ENCODE measurements at places on chromosomes 4 and X.

GRCh38 chr4:38983787-38984598, 48.2 kb downstream of the TMEM156 start:
- no peak for DNase-seq

DNA sequence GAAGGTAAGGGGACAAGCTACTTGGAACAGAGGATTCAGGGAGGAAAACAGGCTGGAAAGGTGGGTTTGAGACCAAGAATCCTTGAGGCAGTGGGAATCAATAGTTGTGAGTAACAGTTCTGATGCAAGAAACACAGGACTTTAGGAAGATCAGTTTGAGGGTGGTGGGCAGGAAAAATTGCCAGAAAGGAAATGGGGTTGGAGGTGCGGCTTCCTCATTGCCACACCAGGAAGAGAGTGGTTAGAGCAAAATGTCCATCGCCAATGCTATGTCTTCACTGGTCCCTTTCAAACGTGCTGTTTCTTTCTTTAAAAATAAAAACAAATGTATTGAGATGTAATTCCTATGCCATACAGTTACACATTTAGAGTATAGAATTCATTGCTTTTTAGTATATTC, 57.1 kb upstream of the NOCT start:
- no peak for DNase-seq

DNA sequence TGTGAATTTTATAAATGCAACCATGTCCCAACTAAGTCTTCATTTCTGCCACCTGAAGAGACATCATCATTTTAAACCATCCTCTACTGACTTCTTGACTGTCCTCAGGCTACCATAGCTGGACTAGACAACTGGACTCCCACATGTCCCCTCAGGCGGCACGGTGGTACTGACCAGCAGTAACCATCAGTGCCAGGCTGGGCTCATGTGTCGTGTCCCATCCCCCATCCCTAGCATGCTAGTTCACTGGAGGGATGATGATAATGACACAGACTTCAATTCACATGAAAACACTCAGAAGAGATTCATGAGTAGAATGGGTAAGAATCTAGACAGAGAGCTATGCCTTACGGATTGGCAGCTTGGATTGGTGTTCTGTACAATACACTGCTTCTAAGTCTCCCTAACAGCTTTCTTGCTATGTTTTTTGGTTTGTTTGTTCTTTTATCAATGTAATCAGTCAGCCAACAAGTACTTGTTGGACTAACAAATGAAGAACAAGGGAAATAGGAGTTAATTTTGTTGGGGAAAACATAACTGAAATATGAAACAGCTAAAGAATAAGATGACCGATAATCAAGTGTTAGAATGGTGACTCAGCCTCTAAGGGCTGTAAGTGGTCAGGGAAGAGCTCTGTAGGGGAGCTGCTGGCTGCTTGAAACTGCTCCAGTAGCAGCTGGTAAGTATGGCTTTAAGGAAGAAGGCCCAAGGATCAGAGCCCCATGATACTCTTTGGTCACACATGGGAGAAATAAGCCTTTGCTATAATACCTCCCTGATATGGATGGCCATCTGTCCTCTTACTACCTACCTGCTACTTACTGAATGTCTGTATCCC, 10.3 kb downstream of the ZDHHC9 start:
- DNase-seq, result no peak

GRCh38 chr4:30536231-30536630, 183.9 kb upstream of the PCDH7 start:
- no peak for DNase-seq

- DNase-seq, result no peak
Measured at GRCh38 chr4:87375719-87376291, 15.2 kb downstream of the HSD17B11 start.

DNA sequence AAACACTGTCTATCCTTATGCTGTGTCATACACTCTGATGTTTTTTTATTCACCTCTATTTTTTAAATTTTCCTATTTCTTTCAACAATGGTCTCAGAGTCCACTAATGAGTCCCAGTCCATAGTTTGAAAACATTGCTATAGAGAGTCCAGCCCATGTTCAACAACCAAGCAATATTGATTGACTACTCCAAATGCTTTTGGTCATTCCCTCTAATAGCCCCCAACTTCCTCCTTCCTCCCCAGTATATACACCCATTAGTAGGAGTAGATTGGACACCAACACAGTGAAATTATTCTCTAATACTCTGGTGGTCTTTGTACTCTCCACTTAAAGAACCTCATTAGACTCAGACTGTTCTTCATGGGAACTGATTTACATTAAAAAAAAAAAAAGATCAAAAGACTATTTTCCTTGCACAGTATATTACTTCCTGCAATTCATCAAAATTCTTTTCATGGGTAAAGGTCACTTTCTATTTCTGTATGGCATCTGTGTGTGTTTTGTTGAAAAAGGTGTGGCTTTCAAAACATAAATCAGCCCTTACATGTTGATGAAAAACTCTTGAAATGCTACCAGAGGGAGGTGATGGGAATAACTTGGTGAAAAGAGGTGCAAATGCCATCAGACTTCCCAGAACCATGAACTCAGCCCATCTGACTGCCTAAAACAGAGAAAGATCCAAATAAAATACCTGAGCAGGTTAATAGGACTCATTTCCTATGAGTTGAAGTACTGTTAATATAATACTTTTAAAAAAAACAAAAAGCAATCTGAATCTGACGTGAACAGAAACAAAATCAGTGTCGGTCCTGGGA, 250.3 kb upstream of the KLF3 start:
- DNase-seq, result no peak

GRCh38 chrX:155052738-155053498, 18.0 kb downstream of the CMC4 start:
- no peak for DNase-seq

- no peak for DNase-seq
Measured at GRCh38 chr4:2092669-2093053, 33.5 kb downstream of the NAT8L start.

GRCh38 chrX:12920990-12921389, 14.6 kb downstream of the TLR8 start:
- DNase-seq, result no peak

DNA sequence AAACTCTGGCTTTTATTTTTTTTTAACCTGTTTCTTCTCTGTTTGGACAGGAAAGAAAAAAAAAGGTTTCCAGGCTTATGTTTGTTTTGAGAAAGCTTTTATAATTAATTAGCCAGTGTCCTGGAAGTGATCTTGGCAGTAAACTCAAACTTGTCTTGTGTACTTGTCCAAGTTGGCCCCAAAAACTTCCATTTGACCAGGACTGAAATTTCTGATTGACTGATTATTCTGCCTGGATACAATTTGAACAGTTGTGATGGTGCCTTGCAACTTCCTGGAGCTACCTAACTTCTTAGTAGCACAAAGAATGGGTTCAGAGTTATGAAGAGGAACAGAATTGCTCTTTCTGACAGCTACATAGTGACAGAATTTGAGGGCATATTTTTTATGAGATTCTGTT, 62.0 kb downstream of the SLC4A4 start:
- DNase-seq, result no peak

DNA sequence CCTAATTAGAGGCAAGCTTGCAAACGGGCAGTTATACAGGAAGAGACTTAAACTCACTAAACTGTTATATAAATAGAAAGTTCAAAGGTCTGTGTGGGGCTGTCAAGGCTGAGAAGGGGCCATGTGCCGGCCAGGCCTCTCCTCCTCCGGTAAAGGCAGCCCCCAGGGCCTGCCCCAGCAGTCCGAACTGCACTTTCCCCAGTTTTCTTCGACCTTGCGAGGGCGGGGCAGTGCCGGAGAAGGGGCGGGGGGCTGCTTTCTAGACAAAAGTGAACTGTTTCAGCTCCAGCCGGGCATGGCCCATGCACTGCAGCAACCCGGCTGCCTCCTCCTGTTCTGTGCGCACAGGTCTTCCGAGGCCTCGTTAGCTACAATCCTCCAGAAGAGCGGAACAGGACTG, 4.1 kb downstream of the AFF2 start:
- no peak for DNase-seq

DNA sequence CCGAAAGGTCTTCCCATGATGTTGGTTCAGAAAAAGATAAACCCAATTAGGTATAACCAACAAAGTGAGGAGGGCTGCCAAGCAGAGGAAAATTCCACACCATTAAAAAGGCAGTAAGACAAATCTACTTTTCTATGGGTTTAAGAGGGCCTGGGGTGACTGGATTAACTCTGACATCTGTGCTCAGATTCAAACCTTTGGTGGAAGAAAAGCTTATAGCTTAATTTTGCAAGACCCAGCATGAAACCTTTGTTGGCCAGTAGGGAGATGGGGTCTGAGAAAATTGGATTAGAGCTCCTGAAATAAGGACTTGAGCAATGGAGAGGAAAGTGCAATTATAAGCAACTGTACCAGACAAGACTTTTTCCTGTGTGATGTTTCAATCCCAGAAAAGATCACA, 104.2 kb downstream of the KDR start:
- no peak for DNase-seq

GRCh38 chr4:169315530-169316343, 45.0 kb upstream of the SH3RF1 start:
- no peak for DNase-seq
